ENCODE measurements at places on chromosomes 6 and 20.

DNA sequence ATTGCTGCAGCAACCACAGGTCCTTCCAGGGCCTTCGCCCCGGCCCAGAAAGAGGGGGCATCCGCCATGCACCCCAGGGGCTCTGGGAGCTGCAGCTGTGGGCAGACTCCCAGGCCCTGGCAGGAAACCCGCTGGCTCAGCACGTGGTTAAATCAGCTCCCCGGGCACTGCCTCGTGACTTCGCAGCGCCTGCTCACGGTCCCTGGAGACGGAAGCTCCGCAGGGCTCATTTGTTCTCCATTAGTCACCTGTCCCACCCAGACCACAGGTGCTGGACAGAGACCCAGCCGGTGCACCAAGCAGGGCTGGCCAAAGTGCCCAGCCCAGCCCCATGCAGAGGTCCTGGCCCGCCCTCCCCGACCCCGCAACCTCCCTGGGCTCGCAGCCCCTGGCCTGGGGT lies 14.7 kb downstream of the KCNQ2 start:
- DNase-seq, result no peak

DNA sequence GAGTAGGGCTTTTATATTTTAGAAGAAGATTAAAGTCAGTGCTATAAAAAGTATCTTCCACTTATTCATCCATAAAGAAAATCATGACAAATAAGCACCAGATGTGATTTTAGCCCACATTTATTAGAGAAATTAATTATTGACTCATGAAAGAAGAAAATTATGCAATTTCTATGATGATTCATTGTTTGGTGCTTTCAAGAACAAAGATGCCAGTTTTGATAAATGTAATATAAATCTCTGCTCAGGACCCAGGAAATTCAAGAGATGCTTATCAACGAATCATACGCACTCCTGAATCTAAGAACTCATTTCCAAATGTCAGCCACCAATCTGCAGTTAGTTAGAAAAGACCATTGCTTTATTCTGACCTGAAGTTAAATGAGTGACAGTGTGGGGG lies 211.4 kb downstream of the ARHGAP18 start:
- no peak for DNase-seq

DNA sequence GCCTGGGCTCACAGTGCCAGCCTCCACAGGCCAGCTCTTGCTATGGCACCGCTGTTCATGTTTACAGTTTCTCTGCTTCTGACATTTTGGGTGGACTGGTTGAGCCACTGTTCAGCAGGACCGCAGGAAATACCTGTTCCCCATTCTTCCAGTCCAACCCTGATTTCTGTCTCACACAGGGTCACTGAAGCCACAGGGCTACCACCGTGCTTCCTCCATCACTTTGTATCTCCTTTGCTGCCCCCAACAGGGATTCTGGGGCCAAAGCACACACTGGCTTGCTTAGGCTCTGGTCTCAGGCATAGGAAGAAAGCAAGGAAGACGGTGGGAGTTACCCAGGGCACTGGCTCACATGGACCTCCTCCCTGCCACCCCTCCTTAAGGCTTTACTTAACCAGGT lies 164.5 kb downstream of the UNC5CL start:
- DNase-seq, result no peak

DNA sequence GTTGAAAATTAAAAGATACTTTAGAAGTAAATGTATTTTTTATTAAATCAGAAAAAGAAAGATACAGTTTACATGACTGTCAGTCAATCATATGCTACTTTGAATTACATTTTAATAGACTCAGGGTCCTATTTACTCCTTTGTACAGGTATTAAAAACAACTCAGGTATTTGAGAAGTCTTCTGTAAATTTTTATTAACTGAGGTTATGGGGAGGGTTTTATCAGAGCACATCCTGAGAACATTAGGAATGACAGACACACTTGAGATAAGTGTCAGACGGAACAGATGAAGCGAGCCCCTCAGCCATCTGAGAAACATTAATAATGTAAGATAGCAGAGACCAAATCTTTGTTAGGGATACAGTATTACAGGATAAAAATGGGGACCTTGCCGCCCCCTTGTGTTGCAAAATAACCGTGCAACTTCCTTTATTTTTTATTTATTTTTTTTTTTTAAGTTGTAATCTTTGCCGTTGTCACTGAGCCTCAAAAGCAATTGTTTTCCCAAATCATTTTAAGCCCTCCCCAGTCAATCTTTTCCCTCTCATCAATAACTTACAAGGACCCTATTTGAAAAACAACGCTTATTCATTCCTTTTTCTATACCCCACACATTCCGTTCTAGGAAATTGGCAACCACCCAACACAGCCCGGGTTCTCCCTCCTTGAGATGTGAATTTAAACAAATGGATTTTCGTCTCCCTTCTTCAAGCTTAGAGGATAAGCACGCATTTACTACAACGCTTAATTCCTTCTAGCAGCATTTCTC lies 126.7 kb downstream of the BCAS1 start:
- no peak for DNase-seq

DNA sequence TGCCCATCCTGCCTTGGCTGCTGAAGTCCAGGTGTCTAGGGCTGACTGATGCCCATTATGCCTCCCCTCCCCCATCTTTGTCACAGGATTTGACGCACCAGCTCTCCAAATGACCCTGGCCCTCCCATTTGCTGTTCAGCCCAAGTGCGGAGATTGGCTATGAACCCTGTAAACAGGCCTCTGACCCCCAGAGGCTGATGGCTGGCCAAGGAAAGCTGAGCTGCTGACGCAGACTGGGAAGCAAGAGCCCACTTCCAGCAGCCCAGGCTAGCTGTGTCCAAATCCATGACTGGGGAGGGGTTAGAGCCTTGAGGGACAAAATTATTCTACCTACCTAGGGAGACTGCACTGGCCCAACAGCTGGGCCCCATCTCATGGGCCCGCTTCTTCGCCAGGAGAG lies 797 bp upstream of the GNRH2 start:
- DNase-seq, result no peak

DNA sequence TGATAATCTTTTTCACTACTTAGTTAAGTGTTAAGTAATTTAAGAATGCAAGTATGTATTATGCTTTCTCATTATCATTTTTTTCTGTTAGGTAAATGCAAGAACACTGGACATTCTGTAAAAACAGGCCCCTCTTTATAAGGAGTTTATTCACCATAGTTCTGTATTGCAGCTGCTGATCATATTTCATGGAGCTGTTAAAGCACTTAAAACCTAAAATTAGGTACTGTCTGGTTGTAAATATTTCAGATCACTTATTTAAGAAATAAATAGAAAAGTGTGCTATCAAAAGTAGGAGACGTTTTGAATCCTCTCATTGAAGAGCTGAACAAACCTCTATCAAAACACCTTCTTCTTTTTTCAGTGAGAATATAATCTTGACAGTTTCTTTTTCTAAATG lies 3.9 kb downstream of the EYA4 start:
- DNase-seq, result no peak

DNA sequence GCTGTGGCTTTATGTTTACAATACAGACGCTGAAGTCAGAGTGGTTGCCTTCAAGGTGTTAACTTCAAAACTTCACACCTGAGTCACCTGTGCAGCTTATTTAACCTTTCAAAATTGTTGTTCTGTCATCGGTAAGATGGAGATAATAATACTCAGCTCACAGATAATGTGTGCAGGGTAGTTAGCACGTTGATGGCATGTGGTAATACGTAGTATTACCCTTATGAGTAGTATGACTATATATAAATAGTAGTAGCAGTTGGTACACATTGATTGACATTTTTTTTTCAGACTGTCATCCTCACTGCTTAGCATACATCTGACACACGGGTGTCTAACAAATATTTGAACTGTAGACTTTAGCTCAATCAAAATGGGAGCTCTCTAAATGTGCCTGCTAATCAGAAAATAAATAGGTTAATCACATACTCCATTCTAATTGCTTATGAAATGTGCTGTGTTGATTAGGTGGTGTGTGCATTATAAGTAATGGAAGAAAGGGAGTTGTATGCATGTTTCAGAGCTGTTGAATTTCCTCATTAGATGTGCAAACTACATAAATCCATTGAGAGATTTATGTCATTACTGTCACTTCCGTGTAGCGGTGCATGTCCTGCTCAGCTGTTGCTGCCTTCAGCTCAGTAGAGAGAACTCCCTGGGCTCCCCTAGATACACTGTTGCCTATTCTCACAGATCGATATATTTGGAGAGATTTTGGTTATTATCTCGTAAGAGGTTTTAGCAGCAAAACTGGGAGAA lies 11.2 kb upstream of the MROH8 start:
- DNase-seq, result no peak

DNA sequence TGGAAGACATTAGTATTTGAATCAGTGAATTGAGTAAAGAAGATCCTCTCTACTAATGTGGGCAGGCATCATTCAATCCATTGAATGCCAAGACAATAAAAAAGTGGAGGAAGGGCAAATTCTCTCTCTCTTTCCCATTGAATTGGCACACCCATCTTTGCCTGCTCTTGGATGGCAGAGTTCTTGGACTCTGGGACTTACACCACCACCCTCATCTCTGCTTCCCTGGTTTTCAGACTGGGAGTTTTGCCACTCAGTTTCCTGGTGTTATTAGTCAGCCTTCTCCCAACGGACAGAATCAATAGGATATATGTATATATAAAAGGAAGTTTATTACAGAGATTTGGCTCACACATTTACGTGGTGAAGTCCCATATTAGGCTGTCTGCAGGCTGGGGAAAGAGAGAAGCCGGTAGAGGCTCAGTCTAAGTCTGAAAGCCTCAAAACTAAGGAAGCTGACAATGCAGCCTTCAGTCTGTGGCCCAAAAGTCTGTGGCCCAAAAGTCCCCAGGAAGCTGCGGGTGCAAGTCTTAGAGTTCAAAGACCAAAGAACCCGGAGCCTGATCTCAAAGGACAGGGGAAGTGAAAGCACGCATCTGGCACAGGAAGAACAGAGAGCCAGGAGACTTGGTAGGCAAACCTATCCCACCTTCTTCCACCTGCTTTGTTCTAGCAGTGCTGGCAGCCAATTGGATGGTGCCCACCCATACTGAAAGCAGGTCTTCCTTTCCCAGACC lies 64.4 kb downstream of the SMPDL3A start:
- no peak for DNase-seq

DNA sequence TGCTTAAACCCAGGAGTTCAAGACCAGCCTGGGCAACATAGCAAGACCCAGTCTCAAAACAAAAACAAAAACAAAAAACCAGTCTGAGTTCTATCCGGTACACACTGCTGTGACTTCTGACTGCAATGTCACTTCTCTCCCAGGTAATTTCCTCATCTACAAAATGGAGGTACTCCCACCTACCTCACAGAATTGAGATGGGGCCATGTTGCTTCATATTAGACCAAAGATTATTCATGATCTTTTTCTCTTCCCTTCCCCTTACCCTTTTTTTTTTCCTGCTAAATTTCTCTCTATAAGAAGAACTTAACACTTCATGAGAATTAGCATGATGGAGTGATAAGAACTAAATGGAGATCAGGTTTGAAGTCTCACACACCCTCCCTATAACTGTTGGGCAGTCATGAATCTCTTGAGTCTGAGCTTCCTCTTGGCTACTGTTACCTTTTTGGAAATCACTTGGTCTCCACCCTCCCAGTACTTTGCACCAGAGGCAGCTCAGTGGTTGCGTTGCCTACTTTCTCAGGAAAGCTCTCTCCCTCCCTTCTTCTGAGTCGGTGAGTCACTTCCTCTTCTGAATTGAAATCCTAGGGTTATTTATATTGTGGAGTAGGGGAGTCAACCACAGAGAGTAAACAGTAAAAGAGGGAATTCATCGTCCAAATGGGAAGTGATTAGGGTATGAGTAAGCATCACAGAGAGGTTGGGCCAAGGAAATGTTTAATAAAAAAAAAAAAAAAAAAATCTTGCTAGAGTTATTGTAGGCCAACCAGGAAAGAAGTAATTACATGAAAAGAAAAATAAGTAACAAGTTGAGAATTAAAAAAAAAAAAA lies 59.9 kb upstream of the MAP7 start:
- DNase-seq, result no peak

DNA sequence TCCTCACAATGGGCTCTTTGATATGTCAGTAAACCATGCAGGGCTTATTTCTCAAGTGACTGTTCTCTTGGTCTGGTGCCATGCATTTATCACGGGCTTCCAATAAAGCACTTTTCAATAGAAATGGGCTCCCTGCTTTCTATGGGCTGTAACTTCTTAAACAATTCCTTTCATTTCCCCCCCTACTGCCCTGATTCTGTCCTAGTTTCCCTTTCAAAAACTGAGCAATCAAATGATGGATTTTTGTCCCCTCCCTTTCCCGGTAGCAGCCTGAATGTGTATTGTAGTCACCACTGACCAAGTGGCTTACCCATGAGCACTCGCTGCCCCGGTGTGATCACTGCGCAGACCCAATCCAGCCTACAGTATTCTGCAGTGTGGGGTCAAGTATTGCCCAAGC lies 13.9 kb downstream of the RPS10 start:
- DNase-seq, result no peak

- DNase-seq, result no peak
Observed at GRCh38 chr20:49510562-49511122, 28.2 kb upstream of the KCNB1 start.

- DNase-seq, result no peak
Observed at GRCh38 chr6:20757761-20758160, 223.5 kb downstream of the CDKAL1 start.

DNA sequence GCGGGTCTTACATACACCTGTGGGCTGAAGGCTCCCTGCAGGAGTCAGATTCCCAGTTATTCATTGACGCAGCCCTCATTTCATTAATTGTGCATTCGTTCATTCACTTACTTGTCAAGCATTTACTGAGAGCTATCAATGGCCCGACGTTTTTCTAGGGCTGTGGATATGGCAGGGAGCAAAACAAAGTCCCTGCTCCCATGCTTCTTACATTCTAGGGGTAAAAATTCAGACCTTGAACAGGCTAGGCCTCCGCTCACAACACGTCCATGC lies 369 bp upstream of the NSFL1C start:
- no peak for DNase-seq

DNA sequence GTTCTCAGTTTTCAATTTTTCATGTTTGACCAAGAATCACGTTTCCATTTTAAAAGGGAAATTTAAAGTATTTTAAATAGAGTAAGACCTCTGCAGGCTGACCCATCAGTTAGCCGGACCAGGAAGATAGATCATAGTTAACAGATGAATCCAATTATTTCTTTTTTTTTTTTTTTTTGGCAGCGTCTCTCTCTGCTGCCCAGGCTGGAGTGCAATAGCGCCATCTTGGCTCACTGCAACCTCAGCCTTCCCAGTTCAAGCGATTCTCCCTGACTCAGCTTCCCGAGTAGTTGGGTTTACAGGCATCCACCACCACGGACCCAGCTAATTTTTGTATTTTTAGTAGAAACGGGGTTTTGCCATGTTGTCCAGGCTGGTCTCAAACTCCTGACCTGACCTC lies 256.7 kb upstream of the CNR1 start:
- DNase-seq, result no peak

DNA sequence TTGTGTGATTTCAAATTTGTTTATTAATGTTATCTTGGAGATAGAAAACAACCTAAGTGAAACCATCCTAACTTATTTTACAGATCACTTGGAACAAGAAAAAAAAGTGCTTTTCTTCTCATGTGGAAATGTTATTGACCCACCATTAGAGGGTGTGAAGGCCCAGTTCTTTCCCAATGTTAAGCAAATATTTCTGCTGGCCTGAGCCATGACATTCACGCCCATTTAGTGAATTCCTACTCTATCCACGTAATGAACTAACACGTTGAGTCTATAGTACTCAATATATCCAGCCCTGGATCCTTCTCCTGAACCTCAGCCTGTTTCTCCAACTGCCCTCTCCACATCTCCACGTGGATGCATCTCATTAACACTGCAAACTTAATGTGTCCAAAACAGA lies 180.6 kb upstream of the ZFP64 start:
- no peak for DNase-seq

Measured in stimulated activated CD4-positive, alpha-beta T cell treated with anti-CD3 and anti-CD28 coated beads, Interleukin-1b, Interleukin-23, amount 100 ng/mL, for 1 hour (primary cell).